ENCODE measurements at places on chromosomes 5 and 9. TPM values are rescaled to one million over a fixed set of nuclear protein-coding genes. Genes with fewer than 3 reads are reported as not detected.

DOK3 gene
- total RNA-seq: 4.0 TPM

CD274 gene
- 7.8 TPM for total RNA-seq

DNA sequence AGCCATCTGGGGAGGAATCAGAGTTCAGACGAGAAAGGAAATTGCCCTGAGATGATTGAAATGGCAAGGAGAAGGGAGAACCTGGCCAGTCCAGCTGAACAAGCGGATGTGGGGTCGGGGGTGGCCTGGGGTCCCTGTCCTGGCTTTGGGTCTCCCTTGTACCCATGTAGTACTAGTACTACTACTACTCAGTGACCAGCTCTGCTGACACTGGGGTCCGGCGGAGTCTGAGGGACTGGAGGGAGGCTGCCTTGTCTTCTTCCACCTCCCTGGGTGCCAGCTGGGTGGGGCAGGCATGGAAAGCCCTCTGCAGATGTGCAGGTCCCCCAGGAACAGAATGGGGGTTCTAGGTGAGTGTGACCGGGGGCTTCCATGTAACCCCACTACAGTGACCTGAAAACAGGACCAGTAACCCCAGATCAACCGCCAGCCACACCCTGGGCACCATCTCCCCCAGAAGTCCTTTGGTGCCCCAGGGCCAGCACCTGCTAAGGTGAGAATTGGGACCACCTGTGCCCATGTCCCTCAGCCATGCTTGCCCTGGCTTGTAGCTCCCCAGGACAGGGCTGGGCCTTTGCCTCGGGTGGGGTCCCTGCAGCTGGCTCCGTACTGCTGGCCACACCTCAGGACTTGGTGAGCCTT, 89.1 kb upstream of the COL5A1 start:
- no peak overlapping the region for H3K4me3 ChIP-seq
- H3K27ac ChIP-seq: no peak overlapping the region
- H3K36me3 ChIP-seq: no peaks in the 10 kb centered on the region
- no peaks in the 10 kb centered on the region for H3K27me3 ChIP-seq
- DNase-seq: no peak

- no peak for DNase-seq
- no peaks in the 10 kb centered on the region for H3K36me3 ChIP-seq
- no peak overlapping the region for H3K4me3 ChIP-seq
- H3K27ac ChIP-seq: no peak overlapping the region
These were observed 166.0 kb downstream of the EBF1 start for GRCh38 chr5:158933494-158934318.

EIF4E1B gene
- not detected for total RNA-seq

DNA sequence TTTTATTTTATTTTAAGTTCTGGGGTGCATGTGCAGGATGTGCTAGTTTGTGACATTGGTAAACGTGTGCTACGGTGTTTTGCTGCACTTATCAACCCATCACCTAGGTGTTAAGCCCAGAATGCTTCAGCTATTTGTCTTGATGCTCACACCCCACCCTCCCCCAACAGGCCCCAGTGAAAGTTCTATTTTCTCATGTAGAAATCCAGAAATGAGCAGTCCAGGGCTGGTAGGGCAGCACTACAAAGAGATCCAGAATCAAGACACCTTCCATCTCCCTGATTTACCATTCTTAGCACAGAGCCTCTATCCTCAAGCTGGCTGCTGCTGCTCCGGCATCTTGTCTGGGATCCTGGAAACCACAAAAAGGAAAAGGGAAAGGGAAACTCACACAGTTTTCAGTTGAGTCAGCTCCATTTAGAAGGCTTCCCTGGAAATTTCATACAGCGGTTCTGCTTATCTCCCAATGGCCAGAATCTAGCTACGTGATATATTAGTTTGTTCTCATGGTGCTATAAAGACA, 85.4 kb upstream of the SMARCA2 start:
- no peak overlapping the region for H3K4me3 ChIP-seq
- no peak for DNase-seq
- no peaks in the 10 kb centered on the region for H3K4me1 ChIP-seq
- H3K27me3 ChIP-seq: no peaks in the 10 kb centered on the region
- no peak overlapping the region for H3K27ac ChIP-seq

DNA sequence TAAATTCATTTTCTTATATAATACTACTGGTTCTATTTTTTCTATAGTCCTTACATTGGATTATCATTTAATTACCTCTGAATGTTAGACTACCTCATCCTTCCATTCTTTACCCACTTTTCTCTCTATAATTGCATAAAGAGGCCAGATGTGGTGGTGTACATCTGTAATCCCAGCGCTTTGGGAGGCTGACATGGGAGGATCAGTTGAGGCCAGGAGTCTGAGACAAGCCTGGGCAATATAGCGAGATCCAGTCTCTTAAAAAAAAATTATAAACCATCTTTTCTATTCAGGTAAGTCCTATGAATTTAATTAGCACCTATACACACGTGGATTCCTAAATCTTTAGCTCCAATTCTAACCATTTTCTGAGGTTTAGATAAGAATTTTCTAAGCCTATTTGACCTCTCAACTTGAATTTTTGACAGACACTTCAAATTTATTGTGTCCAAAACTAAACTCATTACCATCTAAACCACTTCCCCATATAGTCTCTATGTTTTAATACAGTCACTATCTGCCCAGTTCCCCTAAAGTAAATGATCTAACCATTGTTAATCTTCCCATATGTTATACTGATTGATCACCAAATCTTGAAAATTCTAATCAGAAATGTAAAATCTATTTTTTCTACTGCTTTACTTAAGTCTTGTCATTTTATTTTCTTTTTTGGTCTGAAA, 33.0 kb upstream of the CHD1 start:
- H3K4me1 ChIP-seq: no peaks in the 10 kb centered on the region
- no peaks in the 10 kb centered on the region for H3K36me3 ChIP-seq
- no peak overlapping the region for H3K4me3 ChIP-seq
- DNase-seq: no peak

PCDHGA7 gene
- total RNA-seq: 0.30 TPM

PHYKPL gene
- 143 TPM for total RNA-seq

GRCh38 chr5:68396722-68397121, 181.2 kb downstream of the PIK3R1 start:
- H3K27ac ChIP-seq: no peak overlapping the region
- no peak overlapping the region for H3K4me3 ChIP-seq
- H3K4me1 ChIP-seq: peaks cover 8% of the 10 kb centered on the region
- DNase-seq: no peak

DNA sequence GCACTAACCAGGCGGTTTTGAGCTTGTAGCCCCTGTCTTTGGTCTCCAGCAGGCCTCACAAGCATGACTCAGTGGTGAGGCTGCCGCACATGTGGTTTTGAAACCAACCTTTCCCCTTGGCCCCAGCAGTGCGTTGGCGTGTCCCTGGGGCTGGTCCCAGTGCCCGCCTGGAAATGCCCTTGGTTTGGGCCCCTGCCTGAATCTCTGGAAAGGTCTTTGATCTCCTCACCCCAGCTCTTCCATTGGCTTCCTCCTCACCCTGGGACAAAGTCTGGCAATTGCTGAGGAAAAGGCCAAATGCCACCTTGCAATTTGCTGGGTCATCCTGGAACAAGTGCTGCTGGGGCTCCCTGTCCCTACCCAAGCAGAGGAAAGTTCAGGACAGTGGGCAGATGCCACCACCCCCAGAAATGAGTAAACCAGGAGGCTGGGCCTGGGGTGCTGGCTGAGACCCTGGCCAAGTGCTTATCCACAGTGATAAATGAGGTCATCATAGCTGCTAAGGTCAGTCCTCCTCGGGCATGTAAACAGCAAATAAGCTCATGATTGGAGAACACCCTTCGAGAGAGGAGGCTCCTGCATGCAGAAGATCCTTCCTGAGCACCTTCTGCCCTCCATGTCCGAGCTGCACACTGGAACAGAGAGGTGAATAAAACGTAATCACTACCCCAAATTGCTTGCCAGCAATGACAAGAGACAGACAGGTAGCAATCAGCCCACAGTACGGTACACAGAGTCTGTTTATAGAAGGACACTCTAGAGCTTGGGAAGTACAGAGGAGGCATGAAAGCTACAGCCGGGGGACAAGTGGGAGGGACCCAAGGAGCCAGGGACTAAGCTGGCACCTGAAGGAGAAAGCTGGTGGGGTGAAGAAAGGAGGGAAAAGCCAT, 98.9 kb upstream of the CPEB4 start:
- no peaks in the 10 kb centered on the region for H3K36me3 ChIP-seq
- no peaks in the 10 kb centered on the region for H3K4me1 ChIP-seq
- DNase-seq: no peak
- H3K4me3 ChIP-seq: no peak overlapping the region

COL5A1 gene
- total RNA-seq: 0.27 TPM

DNA sequence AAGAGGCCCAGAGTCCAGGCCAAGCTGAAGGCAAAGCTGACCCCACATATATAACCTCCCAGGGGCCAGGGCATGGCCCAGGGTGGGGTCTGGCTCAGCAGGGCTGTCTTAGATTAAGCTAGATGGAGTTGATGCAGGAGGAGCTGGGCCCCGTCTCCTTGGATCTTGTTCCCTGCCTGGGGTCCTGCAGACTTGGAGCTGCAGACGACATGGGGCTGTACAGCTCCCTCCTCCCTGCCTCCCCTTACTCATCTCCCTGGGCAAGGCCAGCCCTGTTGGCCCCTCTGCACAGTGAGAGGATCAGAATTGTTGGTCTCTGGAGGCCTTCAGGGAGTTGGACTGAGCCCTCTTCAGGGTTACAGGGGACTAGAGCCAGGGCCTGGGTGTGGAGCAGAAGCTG, 134.9 kb downstream of the RGS3 start:
- H3K4me3 ChIP-seq: no peak overlapping the region
- H3K27me3 ChIP-seq: no peaks in the 10 kb centered on the region
- no peaks in the 10 kb centered on the region for H3K36me3 ChIP-seq
- no peak overlapping the region for H3K27ac ChIP-seq

- H3K4me1 ChIP-seq: peaks cover 3% of the 10 kb centered on the region
- no peaks in the 10 kb centered on the region for H3K36me3 ChIP-seq
- H3K4me3 ChIP-seq: no peak overlapping the region
- no peaks in the 10 kb centered on the region for H3K27me3 ChIP-seq
These were observed 112.5 kb upstream of the LARP1 start for GRCh38 chr5:154642499-154643245.

CSF1R gene
- total RNA-seq: 4.5 TPM

CTSV gene
- total RNA-seq: 0.24 TPM

CLIC3 gene
- total RNA-seq: 0.46 TPM

- no peaks in the 10 kb centered on the region for H3K36me3 ChIP-seq
- DNase-seq: no peak
- no peak overlapping the region for H3K4me3 ChIP-seq
These were observed 483.5 kb upstream of the CD180 start for GRCh38 chr5:67680099-67680498.

DNA sequence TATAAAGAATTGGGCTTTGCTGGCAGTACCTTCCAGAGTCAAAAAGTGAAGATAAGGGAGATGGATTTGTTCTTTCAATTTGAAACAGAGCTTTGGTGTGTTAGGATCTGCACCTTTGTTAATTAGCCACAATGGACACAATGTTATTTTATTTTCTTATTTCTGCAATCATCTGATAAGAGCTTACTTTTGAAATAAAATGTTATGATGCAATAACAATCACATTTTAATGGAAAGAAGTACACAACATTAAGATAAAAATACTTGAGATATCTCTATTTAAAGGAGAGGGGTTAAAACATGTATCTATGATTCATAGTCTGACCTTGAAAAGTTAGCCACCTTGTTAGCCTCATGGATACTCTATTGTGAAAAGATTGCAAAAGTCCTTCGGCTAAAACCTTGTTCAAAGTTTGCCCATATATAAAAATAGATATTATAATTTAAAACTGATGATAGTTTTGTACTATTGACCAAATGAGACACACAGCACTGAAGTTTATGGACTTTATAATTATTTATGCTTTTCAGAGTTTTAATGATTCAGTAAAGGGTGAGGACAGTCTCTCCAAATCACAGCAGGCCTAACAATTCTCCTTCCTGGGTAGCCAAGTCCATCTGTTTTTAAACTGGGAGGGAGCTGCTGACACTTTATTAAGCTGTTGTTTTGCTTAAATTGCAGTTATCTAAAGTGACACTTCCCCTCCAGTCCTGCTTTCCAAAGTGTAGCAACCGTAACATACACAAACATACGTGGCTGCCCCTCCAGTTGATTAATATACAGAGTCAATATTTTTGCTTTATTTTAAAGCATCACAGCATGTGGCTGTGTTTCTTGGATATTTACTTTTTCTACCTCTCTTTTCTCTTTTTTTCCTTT, 47.6 kb upstream of the DAP start:
- peaks cover 3% of the 10 kb centered on the region for H3K27me3 ChIP-seq
- H3K4me1 ChIP-seq: no peaks in the 10 kb centered on the region
- no peak for DNase-seq

DNA sequence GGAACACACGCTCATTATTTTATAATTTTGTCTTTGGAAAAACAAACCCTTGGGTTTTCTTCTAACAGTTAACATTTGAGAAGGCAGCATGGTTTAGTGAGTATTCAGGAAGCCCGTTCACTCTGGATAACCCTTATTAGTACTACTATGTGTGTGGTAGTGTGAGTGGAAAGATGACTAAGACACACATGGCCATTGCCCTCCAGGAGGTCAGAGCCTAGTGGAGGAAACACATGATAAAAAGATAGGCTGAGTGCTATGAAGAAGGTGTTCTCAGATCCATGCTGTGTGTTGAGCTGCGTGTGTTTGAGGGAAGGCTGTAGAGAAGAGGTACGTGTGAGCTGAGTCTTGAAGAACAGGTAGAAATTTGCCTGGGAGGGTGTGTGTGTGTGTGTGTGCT, 8.4 kb downstream of the C5orf47 start:
- no peaks in the 10 kb centered on the region for H3K27me3 ChIP-seq
- no peak overlapping the region for H3K27ac ChIP-seq
- H3K4me1 ChIP-seq: no peaks in the 10 kb centered on the region
- no peak overlapping the region for H3K4me3 ChIP-seq
- H3K36me3 ChIP-seq: no peaks in the 10 kb centered on the region
- DNase-seq: no peak

- H3K4me1 ChIP-seq: no peaks in the 10 kb centered on the region
- no peaks in the 10 kb centered on the region for H3K27me3 ChIP-seq
- H3K36me3 ChIP-seq: no peaks in the 10 kb centered on the region
- no peak overlapping the region for H3K27ac ChIP-seq
- H3K4me3 ChIP-seq: no peak overlapping the region
These were observed 17.6 kb upstream of the MOCS2 start for GRCh38 chr5:53127107-53127506.

DNA sequence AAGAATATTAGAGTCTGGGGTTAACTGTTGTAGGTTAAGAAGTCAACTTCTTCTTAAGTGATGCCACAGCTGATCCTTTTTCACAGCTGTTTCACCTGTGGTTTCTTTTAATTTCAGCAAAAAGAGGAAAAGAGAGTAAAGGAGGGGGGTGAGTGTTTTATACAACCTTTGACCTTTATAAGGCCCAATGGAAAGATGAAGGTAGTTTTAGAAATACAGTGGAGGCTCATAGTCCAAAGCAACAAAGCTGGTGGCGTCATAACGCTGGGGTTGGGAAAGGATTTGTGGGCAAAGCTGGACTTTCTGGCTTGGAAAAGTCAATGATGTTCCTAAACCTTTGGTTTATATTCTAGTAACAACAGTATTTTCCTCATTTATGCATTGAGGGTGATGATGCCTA, 49.5 kb downstream of the RCL1 start:
- H3K4me1 ChIP-seq: no peaks in the 10 kb centered on the region
- no peak for DNase-seq
- peaks cover 10% of the 10 kb centered on the region for H3K36me3 ChIP-seq
- H3K27ac ChIP-seq: no peak overlapping the region
- H3K4me3 ChIP-seq: no peak overlapping the region

Data from naive thymus-derived CD4-positive, alpha-beta T cell (primary cell).